ENCODE measurements at places on chromosomes 13 and 19.

GRCh38 chr13:65642996-65643395 is 1587.1 kb downstream of the PCDH9 start:
- DNase-seq = no peak

DNA sequence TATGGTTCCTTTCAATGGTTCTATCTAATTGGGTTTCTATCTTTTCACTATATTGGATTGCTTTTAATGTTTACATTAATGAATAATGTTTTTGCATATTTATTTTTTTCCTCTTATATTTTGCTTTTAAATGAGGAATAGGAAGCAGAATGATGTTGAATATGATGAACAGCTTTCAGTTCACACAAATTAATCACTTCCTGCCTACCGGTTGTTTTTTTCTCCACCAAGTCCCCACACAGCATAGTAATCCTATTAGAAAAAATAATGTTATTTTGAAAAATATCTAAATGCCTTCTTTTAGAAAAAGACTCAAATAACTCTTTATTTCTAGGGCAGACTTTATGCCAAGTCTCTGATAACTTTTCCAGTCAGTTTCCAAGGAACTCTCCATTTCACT is 184.9 kb upstream of the MIR17HG start:
- no peak for DNase-seq

- no peak for DNase-seq
Observed at GRCh38 chr13:79786176-79786575, 305.2 kb downstream of the NDFIP2 start.

GRCh38 chr13:110467516-110468110 is 93.9 kb downstream of the RAB20 start:
- no peak for DNase-seq

DNA sequence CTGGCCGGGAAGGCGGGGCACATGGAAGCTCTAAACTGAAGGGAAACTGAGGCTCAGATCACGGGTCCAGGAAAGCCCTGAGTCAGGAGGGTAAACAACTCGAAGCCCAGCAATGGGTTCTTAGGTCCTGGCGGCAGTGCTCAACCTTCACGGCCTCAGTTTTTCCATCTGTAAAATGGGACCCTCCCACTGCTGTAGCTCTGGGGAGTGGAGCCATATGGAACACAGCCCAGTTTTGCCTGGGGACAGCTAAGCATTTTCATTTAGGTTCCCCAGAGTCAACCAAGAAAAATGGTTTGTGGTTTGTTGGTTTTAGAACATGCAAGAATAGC is 30.4 kb downstream of the CEBPG start:
- no peak for DNase-seq

DNA sequence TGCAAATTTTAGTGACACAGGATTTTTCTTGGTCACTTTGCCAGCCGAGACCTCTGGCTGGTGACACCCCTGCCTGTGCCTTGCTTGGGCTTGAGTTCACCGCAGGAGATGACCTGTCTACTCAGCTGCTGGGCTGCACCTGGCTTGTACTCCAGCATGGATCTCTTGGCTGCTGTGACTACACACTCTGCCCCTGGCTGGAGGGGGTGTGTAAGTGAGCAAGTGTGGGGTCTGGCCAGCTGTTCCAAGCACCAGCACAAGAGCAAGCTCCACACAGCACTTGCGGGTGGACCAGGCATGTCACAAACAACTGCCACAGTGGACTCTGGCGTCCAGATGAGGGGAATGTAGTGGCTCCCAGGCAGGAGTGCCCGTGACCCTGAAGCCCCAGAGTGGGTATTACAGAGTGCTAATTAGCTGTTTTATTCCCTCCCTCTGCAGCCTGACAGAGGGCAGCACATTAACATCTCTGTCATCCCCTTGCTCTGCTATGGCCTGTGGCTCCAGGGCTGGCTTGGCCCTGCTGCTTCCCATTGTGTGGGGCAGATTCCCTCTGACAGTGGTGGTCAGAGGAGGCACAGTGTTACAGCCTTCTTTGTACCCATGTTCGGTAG is 1387.2 kb downstream of the OLFM4 start:
- DNase-seq = no peak

DNA sequence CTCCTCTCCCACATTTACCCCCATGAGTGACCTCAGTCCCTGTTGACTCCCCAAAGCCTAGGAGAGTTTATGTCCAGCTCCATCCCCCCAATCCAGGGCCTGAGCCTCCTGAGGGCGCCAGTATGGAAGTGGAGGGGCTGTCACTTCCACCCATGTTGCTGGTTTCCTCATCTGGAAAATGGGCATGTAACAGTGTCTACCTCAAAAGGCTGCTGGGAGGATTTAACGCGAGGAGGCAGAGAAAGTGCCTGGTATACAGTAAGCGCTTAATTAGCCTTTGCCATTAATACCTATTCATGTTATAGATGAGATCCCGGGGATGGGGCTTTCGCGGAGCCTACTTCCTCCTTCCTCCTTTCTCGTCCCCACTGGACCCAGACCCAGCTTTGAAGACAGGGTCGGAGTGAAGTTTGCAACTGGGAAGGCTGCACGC is 476 bp downstream of the TYK2 start:
- DNase-seq = no peak

DNA sequence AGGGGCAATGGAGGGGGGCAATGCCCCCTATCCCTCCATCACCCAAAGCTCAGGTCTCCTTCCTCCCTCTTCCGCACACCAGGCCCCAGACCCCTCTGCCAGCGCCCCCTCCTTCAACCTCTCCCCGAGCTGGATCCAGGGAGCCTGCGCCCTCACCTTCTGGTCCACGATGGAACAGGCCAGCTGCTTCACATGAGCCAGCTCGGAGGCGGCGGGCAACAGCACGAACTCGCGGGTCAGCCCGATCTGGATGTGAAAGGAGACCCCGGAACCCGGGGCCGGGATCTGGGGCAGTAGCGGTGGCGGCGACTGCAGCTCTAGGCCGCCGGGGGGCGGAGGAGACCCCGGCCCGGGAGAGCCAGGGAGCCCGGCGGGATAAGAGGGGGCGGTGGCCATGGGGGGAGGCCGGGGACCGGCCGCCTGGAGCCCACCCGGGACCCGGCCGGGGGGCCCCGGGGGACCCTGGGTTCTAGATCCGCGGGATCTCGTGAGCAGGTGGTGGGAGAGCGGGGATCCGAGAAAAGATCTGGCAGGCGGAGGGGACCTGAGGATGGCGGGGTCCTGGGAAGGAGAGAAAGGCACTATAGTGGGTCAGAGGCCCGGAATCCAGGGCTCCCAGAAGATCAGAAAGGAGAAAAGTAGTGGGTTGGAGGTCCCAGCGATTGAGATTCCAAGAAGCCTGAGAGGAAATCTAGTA is 791 bp downstream of the PRKD2 start:
- DNase-seq = no peak

DNA sequence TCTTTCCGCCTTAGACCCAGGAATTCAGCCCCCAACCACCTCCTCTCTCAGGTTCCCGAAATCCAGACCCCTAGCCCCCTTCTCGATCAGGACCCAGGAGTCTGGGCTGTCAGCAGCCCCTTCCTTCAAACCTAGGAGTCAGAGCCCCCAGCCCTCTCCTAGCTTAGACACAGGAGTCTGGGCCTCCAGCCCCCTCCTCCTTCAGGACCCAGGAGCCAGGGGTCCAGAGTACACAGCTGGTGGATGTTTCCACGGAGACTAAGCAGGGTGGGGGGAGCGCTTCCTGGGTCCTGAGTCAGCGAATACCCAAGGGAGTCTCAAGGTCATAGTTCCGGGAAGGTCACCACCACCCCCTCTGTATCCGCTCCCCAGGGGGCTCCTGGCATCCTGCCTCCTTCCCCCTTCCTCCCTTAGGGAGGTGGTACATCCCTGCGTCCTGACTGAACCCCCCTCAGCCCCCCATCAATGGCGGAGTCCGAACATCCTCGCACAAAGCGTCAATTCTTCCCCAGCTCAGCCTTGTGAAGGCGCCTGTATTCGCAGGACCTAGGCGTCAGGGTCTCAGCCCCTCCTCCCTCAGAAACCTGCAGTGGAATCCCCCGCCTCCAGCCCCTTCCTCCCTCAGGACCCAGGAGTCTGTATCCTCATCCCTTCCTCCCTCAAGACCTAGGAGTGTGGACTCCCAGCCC is 4.6 kb downstream of the CADM4 start:
- no peak for DNase-seq

- DNase-seq = no peak
Observed at GRCh38 chr13:23105051-23105450, 75.7 kb upstream of the SGCG start.

DNA sequence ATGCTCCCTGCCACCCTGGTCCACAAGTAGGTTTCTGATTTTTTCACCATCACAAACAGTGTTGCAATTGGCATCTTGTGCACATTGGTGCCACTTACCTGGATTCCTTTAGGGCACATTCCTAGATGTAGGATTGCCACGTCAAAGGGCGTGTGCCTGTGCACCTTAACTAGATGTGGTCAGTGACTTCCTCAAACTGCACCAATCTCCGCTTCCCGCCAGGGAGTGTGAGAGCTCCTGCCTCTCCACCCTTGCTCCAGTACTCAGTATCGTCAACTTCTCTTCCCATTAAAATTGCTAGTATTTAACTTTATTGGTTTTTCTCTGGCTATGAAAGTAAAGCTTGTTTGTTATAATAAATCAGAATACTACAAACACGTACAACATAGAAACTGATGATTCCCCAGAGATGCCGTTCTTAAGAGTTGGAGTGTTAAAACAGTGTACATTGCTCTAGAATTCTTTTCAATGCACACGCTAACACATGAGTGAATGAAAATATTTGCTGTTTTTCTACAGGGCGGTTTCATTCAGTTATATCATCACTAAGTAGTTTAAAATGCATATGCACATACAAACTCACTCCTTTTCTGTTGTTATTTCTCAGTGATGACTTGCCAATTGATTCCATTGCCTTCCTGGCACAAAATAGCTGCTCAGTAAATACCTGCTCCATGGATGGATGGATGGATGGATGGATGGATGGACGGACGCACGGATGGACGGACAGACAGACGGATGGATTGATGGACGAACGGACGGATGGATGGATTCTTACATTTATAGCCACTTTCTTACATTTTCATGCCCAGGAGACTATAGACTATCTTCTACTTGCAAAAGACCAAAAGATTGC is 23.4 kb downstream of the CCNE1 start:
- DNase-seq = no peak

DNA sequence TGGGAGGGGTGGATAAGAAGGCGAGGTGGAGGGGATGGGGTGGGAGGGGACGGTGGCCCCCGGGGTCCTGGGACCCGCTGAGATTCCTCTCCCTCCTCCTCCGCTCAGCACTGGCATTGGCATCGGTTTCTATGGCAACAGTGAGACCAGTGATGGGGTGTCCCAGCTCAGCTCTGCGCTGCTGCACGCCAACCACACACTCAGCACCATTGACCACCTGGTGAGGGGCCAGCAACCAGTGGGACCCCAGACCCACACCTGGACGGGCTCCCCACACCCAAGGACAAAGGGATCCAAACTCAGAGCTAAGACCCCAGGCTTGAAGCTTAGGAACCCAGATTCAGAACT is 5.9 kb downstream of the TTYH1 start:
- no peak for DNase-seq

DNA sequence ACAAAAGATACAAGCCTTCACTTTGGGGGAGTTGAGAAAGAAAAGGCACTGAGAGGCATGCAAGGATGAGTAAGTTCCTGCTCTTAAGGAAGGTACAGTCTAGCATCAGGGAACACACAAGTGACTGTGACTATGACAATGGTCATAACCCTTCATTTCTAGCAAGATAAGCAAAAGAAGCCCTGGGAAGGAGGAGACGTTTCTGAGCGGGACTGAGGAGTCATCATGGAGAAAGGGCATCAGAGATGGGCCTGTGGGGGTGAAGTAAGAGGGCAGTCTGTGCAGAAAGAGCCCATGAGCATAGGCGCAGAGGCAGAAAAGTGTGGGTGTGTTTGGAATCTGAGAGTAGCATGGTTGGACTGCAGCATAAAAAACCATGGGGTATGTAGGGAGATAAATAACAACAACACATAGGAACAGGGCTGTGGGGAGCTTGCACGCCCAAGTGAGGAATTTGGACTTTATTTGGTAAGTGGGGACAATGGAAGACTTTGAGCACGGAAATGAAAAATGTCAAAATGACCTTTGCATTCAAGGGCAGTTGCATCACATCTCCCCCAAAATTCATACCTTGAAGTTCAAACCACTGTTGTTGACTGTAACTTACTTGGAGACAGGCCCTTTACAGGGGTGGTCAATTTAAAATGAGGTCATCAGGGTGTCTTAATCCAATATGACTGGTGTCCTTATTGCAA is 86.7 kb downstream of the MBNL2 start:
- no peak for DNase-seq

- no peak for DNase-seq
Observed at GRCh38 chr13:62038214-62038613, 622.6 kb upstream of the PCDH20 start.

DNA sequence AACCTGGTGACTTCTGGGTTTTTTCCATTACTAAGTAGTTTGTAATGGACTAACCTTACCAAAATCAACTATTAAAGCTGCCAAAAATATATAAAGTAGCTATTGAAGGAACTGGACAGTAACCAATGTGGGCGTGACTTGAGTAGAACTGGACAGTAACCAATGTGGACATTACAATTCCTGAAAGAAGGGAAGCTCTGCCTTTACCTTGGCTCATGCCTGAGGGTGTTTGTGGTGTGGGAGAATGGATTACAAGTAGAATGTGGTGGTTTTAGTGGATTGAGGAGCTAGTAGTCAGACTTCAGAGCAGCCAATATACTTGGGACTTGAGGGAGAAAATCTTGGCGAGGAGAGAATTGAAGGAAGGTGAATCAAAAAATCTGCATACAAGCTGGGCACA is 17.5 kb downstream of the LRRC63 start:
- no peak for DNase-seq

GRCh38 chr13:101325423-101325822 is 90.9 kb downstream of the NALCN start:
- no peak for DNase-seq

GRCh38 chr19:16876904-16877361 is 11.9 kb upstream of the F2RL3 start:
- no peak for DNase-seq

DNA sequence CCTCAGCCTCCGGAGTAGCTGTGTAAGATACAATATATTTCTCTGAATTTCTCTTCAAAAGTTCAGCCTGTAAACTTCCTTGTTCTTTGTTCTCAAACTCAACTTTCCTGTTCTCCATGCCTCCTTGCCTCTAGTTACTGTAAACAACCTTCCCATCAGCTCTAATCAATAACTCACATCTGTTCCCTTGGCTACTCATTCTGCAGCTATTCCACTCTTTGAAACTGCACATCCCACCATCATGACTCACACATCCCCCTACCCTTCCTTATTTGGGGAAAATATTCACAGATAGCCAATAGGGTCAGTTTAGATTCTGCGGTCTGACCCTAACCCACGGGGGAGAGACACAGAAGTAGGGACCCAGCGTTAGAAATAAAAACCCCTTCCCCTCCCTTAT is 2.0 kb downstream of the ZNF562 start:
- DNase-seq = no peak

DNA sequence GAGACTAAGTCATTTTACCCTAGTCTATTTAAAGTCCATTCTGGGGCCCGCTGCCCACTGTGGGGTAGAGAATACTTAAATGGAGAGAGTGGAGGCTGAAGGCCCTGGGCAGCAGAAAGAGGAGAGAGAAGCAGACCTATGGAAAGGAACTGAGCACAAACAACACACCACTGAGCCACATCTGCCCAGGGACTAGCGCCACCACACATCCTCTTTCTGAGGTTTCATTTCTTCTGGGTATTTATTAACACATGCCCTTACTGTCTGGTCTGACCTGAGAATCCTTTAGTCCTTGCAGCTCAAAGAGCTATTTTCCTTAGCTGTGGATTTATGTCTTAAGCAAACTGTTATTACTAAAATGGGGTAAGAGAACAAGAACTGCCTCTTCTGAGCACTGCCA is 154.0 kb downstream of the NALCN start:
- no peak for DNase-seq

- no peak for DNase-seq
Observed at GRCh38 chr13:26623125-26623524, 65.6 kb downstream of the WASF3 start.

All from memory B cell (primary cell).